ENCODE measurements at places on chromosomes 2 and 18. TPM values are rescaled to one million over a fixed set of nuclear protein-coding genes. Genes with fewer than 3 reads are reported as not detected.

- DNase-seq, result no peak
Observed at GRCh38 chr2:62947403-62947802, 103.2 kb upstream of the OTX1 start.

DNA sequence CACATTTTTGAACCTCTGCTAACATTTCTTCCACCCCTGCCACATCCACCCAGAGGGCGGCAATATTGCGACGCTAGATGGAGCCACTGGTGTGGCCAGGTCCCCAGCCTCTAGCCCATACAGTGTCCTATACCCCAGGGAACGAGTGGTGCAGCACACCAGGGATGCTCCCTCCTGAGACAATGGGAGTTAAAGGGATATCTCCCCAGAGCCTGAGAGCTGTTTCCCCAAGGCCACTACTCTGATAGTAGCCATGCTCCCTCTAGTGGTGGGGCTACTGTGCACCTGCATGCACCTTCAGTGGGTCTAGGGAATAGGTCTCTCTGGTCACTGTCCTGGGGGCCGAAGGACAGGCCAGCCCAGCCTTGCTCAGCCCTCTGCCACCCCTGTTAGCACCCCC is 336.4 kb upstream of the FSHR start:
- DNase-seq, result no peak

- DNase-seq, result no peak
Observed at GRCh38 chr2:120305937-120306490, 39.9 kb upstream of the INHBB start.

Gene FOXI3
- not detected for total RNA-seq

GRCh38 chr2:45739796-45740485 is 88.5 kb downstream of the PRKCE start:
- no peak for DNase-seq

GRCh38 chr2:64367444-64368232 is 86.3 kb upstream of the LGALSL start:
- no peak for DNase-seq

Gene SFT2D3
- 5.2 TPM for total RNA-seq

DNA sequence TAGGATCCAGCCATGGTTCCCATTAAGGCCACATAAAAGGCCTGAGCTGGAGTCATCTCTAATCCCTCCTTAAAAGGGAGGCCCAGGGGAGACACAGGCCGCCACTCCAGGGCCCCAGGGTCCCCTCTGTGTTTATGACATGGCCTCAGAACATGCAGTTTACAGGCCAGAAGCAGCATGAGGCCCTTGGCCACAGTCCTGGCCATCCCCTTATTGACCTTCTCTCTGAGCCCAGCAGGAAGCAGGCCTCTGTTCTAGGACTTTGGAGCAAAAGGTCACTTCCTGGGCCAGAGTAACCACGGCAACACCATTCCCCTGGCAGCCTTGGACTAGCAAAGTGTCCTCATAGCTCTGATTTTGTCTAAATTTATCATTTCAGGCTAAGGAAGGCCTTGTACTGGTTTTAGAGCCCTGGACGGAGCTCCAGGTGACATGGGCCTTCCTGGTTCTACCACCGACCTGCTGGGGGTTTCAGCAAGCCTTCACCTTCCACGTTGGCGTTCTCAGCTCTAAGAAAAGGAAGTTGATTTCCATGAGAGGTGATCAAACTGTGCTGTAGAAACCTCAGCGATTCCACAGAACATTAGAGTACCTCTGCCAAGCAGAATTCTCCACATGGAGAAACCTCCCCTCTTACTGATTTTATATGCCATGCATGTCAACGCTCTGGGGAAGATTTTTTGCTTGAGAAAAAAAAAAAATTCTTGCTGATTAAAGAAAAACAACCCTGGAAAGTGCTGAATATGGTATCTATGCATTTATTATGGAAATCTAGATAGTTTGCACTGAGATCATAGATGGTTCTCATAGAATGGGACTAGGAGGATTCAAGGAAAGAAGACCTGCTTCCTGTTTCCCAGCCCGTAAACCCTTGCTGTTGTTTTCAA is 53.7 kb downstream of the HS1BP3 start:
- no peak for DNase-seq

DNA sequence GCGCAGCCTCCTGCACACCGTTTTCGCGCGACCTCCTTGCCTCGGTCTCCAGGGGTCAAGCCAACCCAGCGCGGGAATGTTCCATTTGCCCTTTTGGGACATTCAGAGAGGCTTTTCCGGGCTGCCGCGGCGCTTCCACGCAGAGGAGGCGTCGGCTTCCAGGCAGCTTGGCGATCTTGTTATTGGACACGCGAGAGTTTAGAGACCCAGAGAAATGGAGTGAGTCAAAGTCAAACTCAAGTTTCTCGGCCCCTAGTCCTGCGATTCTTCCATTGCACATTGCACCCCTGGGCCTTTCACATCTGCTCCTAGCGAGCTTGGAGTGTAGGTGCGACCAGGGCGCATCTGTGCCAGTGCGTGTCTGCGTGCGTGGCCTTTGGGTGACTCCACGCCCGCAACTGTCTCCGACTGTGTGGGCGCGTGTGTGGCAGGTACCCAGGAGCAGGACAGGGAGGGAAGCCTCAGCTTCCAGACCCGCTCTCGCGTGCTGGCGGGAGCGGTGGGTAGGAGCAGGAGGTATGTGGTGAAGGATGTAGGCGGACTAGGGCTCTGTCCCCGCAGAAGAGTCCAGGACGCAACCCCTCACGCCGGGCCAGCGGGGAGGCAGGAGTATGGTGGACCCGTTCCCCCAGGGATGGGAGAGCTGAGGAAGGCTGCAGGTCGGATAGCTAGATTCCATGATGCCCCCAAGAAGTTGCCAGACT is 13.5 kb downstream of the SIX3 start:
- no peak for DNase-seq

Gene NAGK
- 67.5 TPM for total RNA-seq

Gene DTNA
- total RNA-seq, result not detected

GRCh38 chr2:235270291-235270690 is 223.6 kb upstream of the AGAP1 start:
- no peak for DNase-seq

Gene CNTNAP5
- not detected for total RNA-seq

Gene MCEE
- 18.1 TPM for total RNA-seq

GRCh38 chr2:104804148-104804890 is 49.6 kb upstream of the POU3F3 start:
- no peak for DNase-seq

Data from activated CD4-positive, alpha-beta memory T cell treated with anti-CD3 and anti-CD28 coated beads, Interleukin-2, amount 10 ng/mL, durations not matched to agents 7 days and 5 days (primary cell).